ENCODE measurements at places on chromosomes 16 and 17. TPM values are rescaled to one million over a fixed set of nuclear protein-coding genes. Genes with fewer than 3 reads are reported as not detected.

SLC6A2 gene
- polyA plus RNA-seq: not detected

KCNH6 gene
- not detected for polyA plus RNA-seq

SPATA32 gene
- 0.33 TPM for polyA plus RNA-seq

ZNF500 gene
- polyA plus RNA-seq: 15.2 TPM

CCL17 gene
- not detected for polyA plus RNA-seq

NPIPA5 gene
- 0.77 TPM for polyA plus RNA-seq

SPATA22 gene
- not detected for polyA plus RNA-seq

PRR35 gene
- polyA plus RNA-seq: not detected

VMO1 gene
- polyA plus RNA-seq: not detected

ZNF778 gene
- polyA plus RNA-seq: 4.1 TPM

FAM20A gene
- polyA plus RNA-seq: 0.07 TPM

TTYH2 gene
- 6.0 TPM for polyA plus RNA-seq

SYT17 gene
- not detected for polyA plus RNA-seq

ITGAX gene
- polyA plus RNA-seq: 0.46 TPM

PPP1R27 gene
- polyA plus RNA-seq: not detected

GNGT2 gene
- polyA plus RNA-seq: 33.6 TPM

MYADML2 gene
- not detected for polyA plus RNA-seq

ADAD2 gene
- polyA plus RNA-seq: not detected

GPR179 gene
- polyA plus RNA-seq: not detected

KRT25 gene
- not detected for polyA plus RNA-seq
